ENCODE measurements at places on chromosomes 12 and 14.

- no peak for DNase-seq
These were observed 175.2 kb upstream of the BCL2L14 start for GRCh38 chr12:11895421-11896078.

DNA sequence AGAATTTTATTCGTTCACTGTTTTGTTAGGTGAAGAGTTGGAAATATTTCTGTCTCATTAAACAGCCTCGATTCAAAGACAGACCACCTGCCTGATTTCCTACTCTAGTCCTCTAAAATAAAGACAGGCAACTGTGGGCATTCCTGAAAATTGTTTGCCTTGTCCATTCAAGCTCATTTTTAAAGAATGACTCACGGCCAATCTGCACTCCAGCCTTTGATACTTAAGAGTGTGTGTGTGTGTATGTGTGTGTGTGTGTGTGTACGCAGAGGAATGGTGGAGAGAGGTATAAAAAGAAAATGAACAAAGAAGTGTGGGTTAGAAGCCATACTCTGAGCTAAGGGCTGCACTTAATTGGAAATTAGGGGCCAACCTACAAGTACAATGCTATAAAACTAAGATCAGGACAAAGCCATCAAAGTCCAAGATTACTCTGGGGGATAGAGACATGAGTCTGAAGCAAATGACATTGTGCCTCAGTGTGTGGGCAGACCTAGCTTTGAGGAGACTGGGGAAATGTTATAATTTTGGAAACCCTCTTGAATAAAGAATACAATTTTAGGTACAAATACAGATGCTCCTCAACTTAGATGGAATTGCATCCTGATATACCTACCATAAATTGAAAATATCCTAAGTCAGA lies 45.6 kb upstream of the SOCS2 start:
- no peak for DNase-seq

- DNase-seq, result no peak
These were observed 62.1 kb downstream of the PPP2R5C start for GRCh38 chr14:101823511-101824120.

DNA sequence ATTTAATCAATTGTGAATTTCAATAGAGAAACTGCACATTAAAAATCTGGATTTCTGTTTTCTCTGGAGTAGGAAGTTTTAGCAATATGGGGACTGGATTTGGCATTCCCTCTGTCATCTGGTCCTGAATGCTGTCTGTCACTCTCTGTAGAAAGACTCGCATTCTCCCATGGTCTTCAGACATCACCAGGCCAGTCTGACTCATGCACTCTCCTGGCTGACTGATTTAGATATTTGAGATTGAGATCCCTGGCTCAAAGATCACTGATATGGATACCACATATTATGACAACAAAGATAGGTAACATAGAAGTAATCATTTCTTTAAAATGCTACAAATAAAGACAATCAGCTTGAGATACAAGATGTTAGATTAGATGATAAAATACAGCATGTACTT lies 524.5 kb downstream of the GALC start:
- no peak for DNase-seq

DNA sequence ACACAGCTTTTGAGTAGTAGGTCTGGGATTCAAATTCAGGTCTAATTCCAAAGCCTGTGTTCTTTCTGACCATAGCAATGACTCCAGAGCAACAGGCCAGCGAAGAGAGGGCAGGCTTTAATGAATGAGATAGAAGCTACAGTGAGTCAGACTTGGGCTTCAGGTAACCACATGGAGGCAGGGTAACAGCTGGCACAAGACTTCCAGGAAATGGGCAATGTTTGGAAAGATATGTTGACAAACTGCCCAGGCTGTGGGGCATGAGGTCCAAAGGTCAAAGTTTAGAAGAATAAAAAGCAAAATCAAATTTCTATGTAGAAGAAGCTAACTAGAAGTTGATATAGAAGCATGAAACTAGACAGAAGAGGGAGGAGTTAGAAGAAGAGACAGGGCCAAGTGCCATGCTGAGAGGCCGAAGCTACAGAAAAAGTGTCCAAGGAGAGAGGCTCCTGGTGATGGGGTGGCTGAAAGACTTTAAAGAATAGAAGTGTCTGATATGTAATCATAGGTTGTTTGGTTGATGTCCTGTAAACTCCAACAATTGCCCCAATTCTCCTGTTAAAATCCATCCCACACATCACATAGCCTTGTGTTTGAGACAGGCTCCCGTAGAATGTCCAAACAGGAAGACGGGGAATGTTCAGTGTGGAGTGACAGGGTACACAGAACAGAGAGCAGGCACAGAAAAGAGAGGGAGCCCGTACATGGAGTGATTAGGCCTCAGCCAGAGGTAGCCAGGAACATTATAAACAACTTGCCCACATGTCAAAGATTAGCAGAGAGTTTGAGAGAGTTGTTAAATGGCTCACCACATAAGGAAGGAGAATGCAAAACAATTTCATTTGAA lies 384.7 kb downstream of the CCDC91 start:
- DNase-seq, result no peak

GRCh38 chr12:105064564-105065178 lies 19.6 kb downstream of the ALDH1L2 start:
- no peak for DNase-seq

GRCh38 chr12:3436461-3437065 lies 54.4 kb upstream of the PRMT8 start:
- no peak for DNase-seq

GRCh38 chr14:99430491-99430890 lies 50.2 kb downstream of the SETD3 start:
- no peak for DNase-seq

- no peak for DNase-seq
These were observed 6.2 kb downstream of the TSPAN9 start for GRCh38 chr12:3083241-3083920.

GRCh38 chr12:48671231-48671856 lies 10.7 kb downstream of the KANSL2 start:
- no peak for DNase-seq

DNA sequence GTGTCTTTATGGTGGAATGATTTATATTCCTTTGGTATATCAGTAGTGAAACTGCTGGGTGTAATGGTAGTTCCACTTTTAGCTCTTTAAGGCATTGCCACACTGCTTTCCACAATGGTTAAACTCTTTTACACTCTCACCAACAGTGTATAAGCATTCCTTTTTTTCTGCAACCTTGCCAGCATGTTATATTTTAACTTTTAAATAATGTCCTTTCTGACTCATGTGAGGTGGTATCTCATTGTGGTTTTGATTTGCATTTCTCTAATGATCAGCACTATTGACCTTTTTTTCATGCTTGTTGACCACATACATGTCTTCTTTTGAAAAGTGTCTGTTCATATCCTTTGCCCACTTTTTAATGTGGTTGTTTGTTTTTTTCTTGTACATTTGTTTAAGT lies 142.5 kb downstream of the MSRB3 start:
- no peak for DNase-seq

- DNase-seq, result no peak
These were observed 159.4 kb downstream of the EPS8 start for GRCh38 chr12:15629761-15630160.

GRCh38 chr12:91058786-91059185 lies 962 bp upstream of the KERA start:
- DNase-seq, result no peak

DNA sequence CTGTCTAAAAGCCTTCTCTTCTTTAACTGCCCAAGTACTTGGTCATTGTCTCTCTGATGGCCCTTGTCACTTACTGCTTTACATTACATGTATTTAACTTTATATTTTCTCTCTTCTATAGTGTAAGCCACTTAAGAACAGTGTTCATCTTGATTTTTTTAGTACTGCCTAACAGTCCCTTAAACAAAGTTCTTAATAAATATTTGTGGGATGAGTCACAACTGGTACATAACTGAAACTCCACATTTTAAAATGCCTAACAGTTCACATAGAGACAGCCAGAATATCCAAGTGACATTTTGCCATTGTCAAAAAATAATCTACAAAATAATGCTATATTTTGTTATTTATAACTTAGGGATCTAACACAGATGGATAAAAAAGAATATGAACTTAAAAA lies 146.6 kb downstream of the STXBP6 start:
- DNase-seq, result no peak

- DNase-seq, result no peak
These were observed 778.7 kb downstream of the DIO2 start for GRCh38 chr14:79432640-79433039.

DNA sequence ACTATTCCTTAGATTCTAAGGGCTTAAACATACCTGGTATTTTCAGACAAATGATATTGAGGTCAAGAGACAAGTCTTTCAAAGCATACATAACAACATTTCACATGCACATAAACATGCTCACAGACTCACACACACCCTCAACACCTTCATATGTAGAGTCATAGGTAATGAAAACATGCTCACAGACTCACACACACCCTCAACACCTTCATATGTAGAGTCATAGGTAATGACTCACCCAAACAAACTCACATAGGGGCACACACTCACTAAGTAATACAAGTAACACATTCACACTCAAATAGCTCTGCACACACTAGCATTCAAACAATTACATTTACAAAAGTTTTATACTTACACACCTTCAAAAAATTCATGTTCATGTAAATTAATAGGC lies 975.5 kb downstream of the TMEM121 start:
- no peak for DNase-seq

DNA sequence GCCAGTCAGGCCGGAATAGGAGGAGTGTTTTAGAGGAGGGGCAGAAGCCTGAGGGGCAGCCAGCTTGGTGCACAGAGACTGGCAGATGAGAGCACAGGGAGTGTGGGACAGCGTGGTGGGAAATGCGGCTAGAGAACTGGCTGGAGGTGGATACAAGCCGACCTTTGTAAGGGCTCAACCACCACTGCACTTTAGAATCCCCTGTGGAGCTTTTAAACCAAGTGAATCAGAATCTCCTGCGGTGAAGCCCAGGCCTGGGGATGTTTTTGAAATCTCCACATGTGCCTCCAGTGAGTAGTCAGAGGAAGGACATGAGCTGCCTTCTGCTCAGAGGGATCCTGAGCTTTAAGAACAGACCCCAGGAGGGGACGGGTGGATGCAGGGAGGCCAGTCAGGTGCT lies 10.9 kb upstream of the PCED1B start:
- DNase-seq, result no peak

- DNase-seq, result no peak
These were observed 122.7 kb upstream of the MDM1 start for GRCh38 chr12:68454892-68455291.

GRCh38 chr12:52316701-52317100 lies 4.5 kb downstream of the KRT83 start:
- no peak for DNase-seq

DNA sequence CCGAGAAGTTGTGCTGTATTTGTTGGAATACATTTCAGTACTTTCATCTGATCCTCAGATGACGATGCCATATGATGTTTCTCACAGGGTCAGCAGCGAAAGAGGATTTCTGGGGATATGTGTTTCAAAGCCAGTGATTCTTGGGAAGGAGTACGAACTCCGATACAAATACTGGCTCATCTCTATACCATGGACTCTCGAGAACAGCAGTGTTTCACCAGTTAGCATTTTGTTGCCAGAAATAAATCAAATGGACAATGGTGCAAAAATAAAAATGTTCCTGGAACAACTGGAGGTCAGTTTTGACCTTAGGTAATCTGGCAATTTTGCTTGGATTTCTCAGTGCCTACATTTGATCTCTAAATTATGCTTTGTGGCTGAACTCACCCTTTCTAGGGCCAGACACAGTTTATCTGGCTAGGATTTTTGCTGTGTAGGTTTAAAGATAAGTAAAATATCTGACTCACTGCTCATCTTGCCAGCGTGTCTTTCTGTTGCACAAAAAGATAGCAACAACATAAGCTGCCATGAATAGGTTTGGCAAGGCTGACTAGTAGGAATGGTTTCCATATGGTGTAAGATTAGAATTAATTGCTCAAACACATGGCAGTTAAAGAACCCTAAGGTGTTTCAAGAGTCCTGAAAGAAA lies 11.0 kb upstream of the MGP start:
- no peak for DNase-seq

DNA sequence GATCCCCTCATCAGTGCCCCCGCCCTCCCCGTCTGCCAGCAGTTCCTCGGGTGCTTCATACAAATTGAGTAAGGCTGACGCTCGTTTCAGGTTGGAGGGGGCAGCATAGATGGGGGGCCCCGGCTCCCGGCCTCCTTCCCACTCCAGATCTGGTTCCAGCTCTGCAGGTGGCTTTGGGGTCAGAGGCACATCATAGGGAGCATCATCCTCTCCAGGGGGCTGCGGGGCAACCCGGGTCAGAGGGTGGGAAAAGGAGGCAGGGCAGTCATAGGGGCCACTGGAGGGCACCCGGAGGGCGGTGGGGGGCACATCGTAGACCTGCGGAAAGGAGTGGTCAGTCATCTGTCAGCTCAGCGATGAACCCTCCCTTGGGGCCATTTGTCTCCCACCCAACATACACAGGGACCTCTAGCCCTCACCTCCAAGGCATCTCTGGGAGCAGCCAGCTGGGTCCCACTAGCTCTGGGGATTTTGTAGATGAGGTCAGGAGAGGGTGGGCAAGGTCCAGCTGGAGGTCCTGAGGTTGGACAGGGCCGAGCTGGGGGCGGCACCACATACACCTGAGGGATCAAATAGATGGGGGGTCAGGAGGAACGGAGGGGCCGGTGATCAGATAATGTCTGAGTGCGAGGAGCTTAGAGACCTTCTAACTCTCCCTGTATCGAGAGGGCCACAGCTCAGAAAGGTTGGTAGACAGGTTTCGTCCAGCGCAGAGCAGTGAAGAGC lies 5.1 kb downstream of the EFS start:
- no peak for DNase-seq

DNA sequence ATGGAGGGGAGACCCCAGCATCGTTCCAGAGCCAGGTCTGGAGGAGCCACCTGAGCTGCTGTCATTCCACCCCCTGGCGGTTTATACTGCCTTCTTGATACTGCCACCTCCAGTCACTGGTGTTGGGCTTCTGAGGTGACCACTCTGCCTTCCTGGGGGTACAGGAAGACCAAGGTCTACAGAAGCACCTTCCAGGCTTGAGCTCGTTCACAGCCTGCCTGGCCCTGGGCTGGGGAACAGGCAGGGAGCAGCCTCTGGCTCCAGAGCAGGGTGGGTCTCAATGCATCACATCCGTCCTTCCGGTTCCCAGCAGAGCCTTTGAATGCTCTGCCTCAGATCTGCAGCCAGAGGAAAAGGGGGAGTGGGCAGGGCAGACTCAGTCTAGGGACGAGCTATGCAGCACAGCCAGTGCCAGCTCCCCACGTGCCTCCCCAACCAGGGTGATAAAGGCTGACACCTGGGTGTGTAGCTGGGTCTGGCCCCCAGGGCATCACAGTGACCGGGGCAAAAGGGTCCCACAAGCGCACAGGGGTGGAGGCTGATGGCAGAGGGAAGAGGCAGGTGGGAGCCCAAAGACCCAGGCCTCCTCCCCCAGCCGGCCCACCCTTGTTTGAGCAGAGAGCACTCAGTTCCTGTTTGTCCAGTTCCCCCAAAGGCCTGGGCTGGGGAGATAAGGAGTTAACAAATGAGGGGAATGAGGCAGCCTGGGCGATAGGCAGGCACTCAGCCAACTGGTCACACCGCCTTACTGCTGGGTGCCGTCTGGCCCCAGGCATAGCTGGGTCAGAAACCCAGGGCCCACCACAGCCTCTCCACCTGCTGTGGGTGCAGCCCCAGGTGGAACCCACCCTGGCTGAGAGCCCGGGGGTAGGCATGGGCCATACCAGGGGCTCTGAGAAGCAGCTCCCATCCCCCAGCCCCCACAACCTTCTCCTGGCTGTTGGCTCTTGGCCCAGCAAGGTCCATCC lies 17.1 kb downstream of the DEGS2 start:
- peak; percentile 60 for DNase-seq
